ENCODE measurements at places on chromosomes 5 and 9.

- no peak overlapping the region for H3K27ac ChIP-seq
- no peaks in the 10 kb centered on the region for H3K4me1 ChIP-seq
- H3K27me3 ChIP-seq = no peaks in the 10 kb centered on the region
- H3K36me3 ChIP-seq = no peaks in the 10 kb centered on the region
- no peak for DNase-seq
These were observed 235.7 kb downstream of the ICE1 start for GRCh38 chr5:5658226-5658625.

GRCh38 chr9:38278931-38279679 is 113.4 kb upstream of the ALDH1B1 start:
- H3K36me3 ChIP-seq = no peaks in the 10 kb centered on the region
- H3K27me3 ChIP-seq = no peaks in the 10 kb centered on the region
- no peak overlapping the region for H3K27ac ChIP-seq

- no peak overlapping the region for H3K27ac ChIP-seq
- H3K36me3 ChIP-seq = no peaks in the 10 kb centered on the region
- H3K4me3 ChIP-seq = no peak overlapping the region
- no peaks in the 10 kb centered on the region for H3K4me1 ChIP-seq
These were observed 455.1 kb upstream of the MPDZ start for GRCh38 chr9:13734601-13735000.

GRCh38 chr9:114271556-114272510 is 51.1 kb upstream of the ORM1 start:
- no peaks in the 10 kb centered on the region for H3K36me3 ChIP-seq
- peak; percentile 70 for DNase-seq
- no peaks in the 10 kb centered on the region for H3K4me1 ChIP-seq
- H3K27me3 ChIP-seq = no peaks in the 10 kb centered on the region

- no peak for DNase-seq
- no peak overlapping the region for H3K27ac ChIP-seq
- H3K4me1 ChIP-seq = no peaks in the 10 kb centered on the region
- H3K36me3 ChIP-seq = no peaks in the 10 kb centered on the region
- no peaks in the 10 kb centered on the region for H3K27me3 ChIP-seq
These were observed 312.6 kb upstream of the ACTBL2 start for GRCh38 chr5:57795203-57795602.

GRCh38 chr5:113673041-113673440 is 159.5 kb downstream of the YTHDC2 start:
- no peak for DNase-seq
- H3K27ac ChIP-seq = no peak overlapping the region
- no peak overlapping the region for H3K4me3 ChIP-seq
- no peaks in the 10 kb centered on the region for H3K4me1 ChIP-seq

DNA sequence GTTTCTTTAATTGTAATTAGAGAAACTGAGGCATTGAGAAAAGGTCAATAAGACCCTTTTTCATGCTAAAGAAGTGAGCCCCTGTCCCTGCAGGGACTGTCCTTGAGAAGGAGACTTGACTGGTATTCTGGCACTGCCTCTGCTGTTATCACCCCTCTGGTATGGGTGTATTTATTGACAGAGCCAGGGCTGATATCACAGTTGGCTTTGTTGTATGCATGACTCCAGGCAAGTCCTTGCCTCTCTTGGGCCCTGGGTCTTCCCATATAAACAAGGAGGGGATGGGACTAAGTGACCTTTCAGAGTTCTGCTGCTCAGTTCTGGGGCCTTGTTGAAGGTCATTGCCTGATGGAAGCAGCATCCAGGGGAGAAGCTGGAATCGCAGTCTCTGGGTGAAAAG is 71.8 kb upstream of the PPARGC1B start:
- H3K4me1 ChIP-seq = no peaks in the 10 kb centered on the region
- no peak for DNase-seq
- no peaks in the 10 kb centered on the region for H3K27me3 ChIP-seq
- no peak overlapping the region for H3K4me3 ChIP-seq
- no peak overlapping the region for H3K27ac ChIP-seq
- no peaks in the 10 kb centered on the region for H3K36me3 ChIP-seq

- no peaks in the 10 kb centered on the region for H3K27me3 ChIP-seq
- DNase-seq = no peak
- H3K27ac ChIP-seq = no peak overlapping the region
- H3K4me3 ChIP-seq = no peak overlapping the region
These were observed 26.4 kb upstream of the SEMA5A start for GRCh38 chr5:9572246-9572645.

GRCh38 chr5:160262151-160263074 is 33.1 kb downstream of the FABP6 start:
- H3K36me3 ChIP-seq = no peaks in the 10 kb centered on the region
- peaks cover 7% of the 10 kb centered on the region for H3K4me1 ChIP-seq
- no peaks in the 10 kb centered on the region for H3K27me3 ChIP-seq
- H3K27ac ChIP-seq = no peak overlapping the region
- DNase-seq = peak; percentile 39
- H3K4me3 ChIP-seq = no peak overlapping the region

DNA sequence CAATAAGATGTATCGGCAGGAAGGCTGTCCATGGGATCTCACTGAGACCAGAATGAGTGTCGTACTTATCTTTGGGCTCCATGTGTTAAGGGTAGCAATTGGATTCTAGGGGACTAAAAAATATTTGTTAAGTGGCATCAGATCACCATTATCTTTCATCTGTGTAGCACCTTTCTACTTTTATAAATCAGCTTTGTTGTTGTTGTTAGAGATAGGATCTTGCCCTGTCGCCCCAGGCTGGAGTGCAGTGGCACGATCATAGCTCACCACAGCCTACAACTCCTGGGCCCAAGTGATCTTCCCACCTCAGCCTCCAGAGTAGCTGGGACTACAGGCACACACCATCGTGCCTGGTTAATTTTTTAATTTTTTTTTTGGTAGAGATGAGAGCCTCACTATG is 220.5 kb downstream of the SMARCA2 start:
- H3K4me3 ChIP-seq = no peak overlapping the region
- H3K36me3 ChIP-seq = no peaks in the 10 kb centered on the region
- H3K27me3 ChIP-seq = no peaks in the 10 kb centered on the region
- DNase-seq = no peak
- H3K4me1 ChIP-seq = no peaks in the 10 kb centered on the region

GRCh38 chr5:74079971-74080556 is 454.1 kb downstream of the ARHGEF28 start:
- no peak overlapping the region for H3K4me3 ChIP-seq
- H3K27me3 ChIP-seq = no peaks in the 10 kb centered on the region
- no peak overlapping the region for H3K27ac ChIP-seq
- no peaks in the 10 kb centered on the region for H3K4me1 ChIP-seq
- no peak for DNase-seq

DNA sequence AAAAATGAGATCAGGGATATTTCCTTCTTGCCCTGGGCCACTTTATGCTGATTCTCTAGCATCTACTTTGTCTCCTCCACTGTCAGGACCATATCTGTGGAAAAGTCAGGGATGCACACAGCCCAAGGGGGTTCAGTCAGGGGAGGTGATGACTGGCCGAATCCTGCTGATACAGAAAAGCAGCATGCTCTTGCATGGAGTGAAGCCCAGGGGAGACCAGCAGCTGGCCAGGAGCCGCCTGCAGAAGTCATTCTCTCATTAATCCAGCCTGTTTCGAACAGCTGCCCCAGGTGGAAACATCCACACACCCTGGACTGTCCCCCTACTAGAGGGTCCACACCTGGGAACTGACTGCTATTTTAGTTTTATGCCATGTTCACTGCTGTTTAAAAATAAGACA is 177.1 kb downstream of the ATP10B start:
- no peak overlapping the region for H3K4me3 ChIP-seq
- H3K27ac ChIP-seq = no peak overlapping the region
- no peaks in the 10 kb centered on the region for H3K4me1 ChIP-seq
- no peaks in the 10 kb centered on the region for H3K36me3 ChIP-seq
- no peaks in the 10 kb centered on the region for H3K27me3 ChIP-seq

- H3K27me3 ChIP-seq = no peaks in the 10 kb centered on the region
- no peaks in the 10 kb centered on the region for H3K36me3 ChIP-seq
- no peak for DNase-seq
These were observed 14.9 kb upstream of the MACIR start for GRCh38 chr5:103243665-103244064.

DNA sequence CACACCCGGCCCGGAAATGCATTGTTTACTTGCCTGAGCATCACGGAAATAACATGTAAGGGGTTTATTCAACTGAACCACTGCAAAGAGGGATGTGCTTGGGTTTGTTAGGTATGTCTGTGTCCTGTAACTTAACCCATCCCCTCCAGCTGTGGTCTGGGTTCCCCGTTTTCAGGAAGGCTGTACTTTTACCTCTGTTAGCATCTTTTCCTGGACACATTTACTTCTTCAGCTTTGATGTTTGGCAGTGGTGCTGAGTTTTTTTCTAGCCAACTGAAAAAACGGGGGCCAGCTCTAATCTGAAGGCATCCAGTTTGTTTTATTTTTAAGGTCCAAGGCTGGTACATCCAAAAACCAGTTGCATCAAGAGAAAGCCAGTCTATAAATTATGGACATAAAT is 561.8 kb downstream of the BNC2 start:
- H3K4me3 ChIP-seq = no peak overlapping the region
- no peaks in the 10 kb centered on the region for H3K27me3 ChIP-seq
- H3K4me1 ChIP-seq = no peaks in the 10 kb centered on the region
